DMS153 (cell line): ENCODE measurements at places on chromosomes 5 and 9.
A peak's percentile ranks its signal among the peaks of the same experiment; 100 is the strongest.

GRCh38 chr5:74469234-74469994 lies 171.1 kb downstream of the ENC1 start:
- DNase-seq, result no peak

GRCh38 chr9:125861405-125862058 lies 114.4 kb downstream of the PBX3 start:
- DNase-seq, result no peak

DNA sequence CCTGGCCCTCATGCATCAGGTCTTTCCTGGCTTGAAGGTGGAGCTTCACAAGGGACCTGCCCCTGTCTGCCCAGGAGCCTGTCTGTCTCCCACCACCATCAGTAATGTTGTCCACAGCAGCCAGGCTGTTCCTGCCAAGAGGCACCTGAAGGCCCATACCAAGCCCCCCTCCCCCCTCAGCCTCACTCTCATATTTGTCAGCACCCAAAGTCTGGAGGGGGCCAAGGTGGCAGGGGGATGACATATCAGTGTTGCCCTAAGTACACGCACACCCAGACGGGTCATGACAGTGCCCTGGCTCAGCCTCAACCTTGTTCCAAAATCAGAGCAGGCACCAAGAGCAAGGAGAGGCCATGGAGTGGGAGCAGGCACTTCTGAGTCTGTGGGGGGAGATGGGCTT lies 27.2 kb upstream of the CYLC2 start:
- no peak for DNase-seq

GRCh38 chr5:79756076-79756475 lies 66.4 kb downstream of the CMYA5 start:
- DNase-seq, result no peak

GRCh38 chr9:16211946-16212345 lies 658.5 kb downstream of the BNC2 start:
- no peak for DNase-seq

GRCh38 chr5:44266882-44267576 lies 122.2 kb downstream of the FGF10 start:
- DNase-seq, result no peak

- DNase-seq, result no peak
These were observed 120.7 kb downstream of the PAPPA start for GRCh38 chr9:116274293-116274692.

- no peak for DNase-seq
These were observed 13.5 kb downstream of the C5orf58 start for GRCh38 chr5:170246126-170246870.

- no peak for DNase-seq
These were observed 44.7 kb downstream of the PRRT1B start for GRCh38 chr9:131589993-131590392.

- no peak for DNase-seq
These were observed 128.6 kb downstream of the MYO10 start for GRCh38 chr5:16807547-16807864.

GRCh38 chr5:173878224-173878967 lies 9.8 kb upstream of the CPEB4 start:
- DNase-seq, result peak; percentile 46

- no peak for DNase-seq
These were observed 528.8 kb upstream of the GRAMD2B start for GRCh38 chr5:125894383-125894782.

DNA sequence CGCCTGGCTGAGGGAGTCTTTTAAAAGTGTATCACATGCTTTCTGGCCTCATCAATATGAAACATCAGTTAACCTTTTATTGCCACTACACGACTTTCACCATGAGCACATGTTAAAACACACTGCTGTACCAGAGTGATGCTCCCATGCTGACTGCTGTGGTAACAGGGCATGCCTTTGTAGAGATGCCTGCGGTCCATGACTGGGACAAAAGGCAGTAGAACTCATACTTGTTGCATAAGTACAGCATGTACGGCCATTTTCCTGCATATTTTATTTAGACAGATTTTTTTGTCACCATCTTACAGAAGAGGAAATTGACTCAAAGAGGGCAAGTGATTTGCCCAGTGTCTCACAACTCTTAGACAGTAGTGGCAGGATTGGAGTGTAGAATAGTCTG lies 105.7 kb upstream of the ADAMTSL1 start:
- DNase-seq, result no peak

GRCh38 chr5:172733131-172733973 lies 37.6 kb downstream of the DUSP1 start:
- no peak for DNase-seq

DNA sequence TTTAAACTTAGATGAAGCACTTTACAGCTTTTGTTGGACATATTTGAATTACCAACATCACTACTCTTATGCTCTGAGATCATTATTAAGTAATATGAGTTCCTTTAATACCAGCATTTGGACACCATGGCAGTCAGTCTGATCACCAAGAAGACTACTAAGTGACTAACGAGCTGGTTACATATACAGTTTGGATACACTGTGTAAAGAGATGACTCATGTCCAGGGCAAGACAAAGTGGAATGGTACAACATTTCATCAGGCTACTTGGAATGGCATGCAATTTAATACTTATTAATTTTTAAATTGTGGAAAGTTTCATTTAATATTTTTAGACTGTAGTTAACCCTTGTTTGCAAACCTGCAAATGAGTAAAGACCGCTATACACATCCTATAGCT lies 237.4 kb upstream of the PRDM9 start:
- DNase-seq, result no peak

DNA sequence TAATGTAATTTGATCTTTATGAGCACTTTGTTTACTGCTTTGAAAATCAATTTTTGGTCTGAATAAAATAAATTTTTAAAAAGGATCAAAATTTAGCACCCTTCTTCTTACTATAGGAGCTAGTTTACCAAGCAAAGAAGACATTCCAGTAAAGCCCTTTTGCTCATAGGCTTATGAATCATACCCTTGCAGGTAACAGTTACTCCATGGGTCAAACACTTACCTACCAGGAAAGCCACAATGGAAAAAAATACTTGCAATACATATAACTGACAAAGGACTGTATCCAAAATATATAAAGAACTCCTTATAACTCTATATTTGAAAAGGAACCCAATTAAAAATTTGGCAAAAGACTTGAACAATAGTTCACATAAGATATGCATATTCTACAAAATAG lies 66.6 kb downstream of the SHOC1 start:
- DNase-seq, result no peak

DNA sequence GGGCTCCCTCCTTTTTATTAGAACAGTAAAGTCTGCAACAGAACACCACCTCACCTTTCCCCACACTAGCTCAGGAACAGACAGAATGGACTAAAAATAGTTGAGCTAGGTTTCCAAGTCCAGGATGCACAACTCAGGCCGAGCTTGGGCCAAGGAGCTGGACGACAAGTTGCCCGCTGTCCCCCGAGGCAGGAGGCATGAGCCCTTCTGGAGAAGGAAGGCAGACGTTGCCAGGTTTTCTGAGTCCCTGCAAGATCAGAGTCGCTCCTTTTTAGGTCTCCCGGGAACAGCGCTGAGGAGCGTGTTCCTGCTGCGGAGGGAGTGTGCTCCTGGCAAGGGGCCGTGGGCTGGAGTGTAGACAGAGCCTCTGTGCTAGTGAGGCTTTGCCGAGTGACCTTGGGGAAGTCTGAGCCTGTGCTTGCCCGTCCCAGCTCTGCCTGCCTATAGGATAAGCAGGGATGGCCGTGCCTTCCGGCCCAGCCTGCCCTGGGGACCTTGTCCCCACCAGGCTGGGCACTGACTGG lies 121.6 kb downstream of the WNK2 start:
- no peak for DNase-seq

DNA sequence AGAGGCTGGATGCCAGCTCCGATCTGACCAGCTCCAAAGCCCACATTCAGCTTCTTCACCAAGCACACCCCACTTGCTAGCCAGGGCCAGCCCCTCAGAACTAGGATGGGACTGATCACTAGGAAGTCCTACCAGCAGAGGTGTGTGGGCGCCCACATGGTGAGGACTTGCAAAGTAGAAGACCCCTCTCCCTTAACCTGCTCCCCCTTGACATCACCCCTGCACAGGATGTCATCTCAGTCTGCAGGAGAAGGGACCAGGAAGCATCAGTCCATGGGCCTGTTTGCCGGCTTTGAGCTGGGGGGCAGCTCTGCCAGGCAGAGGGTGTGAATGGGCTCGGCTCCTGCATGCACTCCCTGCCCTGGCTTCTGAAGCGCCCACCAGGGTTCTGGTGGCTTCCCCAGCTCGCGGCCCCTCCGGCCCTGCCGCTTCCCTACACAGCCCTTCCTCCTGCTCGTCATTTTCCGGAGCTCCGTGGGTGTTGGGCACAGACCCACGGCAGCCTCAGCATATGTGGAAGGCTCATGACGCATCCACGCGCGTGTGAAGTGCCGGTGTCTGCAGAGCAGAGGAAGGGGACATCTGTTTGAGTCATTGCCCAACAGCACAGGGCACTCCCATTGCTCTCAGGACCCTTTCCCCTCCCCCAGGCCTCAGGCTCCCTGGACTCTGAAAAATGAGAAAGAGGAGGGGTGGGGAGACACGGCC lies 3.7 kb upstream of the FAM78A start:
- no peak for DNase-seq

- no peak for DNase-seq
These were observed 26.7 kb downstream of the BDP1 start for GRCh38 chr5:71482132-71482531.

- no peak for DNase-seq
These were observed 27.7 kb downstream of the PTCD2 start for GRCh38 chr5:72347801-72348308.

DNA sequence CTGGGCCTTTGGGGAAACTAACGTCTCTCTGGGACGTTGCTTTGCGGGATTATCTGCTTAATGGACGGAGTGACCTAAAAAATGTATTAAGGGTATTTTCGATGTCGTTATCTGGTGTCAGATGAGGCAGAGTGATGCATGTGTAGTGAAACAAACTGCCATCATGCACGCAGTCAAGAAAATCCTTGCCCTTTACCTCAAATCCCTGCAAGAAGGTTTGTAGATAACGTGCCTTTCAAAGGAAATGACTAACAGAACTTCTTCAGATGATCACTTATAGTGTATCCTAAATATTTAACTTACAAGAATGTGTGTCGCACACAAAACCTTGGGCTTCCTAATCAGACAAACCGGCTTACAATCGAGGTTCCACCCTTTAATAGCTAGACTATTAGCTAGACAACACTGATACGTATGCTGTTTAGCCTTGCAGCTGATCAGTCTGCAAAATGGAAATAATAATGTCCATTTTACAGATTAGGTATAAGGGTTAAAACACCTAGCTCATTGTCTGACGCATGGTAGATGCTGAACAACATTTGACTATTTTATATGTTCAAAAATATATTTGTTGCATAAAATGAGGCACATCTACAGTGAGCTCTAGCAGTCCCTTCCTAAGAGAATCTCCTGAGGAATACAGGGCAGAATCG lies 541 bp upstream of the TBCA start:
- no peak for DNase-seq

DNA sequence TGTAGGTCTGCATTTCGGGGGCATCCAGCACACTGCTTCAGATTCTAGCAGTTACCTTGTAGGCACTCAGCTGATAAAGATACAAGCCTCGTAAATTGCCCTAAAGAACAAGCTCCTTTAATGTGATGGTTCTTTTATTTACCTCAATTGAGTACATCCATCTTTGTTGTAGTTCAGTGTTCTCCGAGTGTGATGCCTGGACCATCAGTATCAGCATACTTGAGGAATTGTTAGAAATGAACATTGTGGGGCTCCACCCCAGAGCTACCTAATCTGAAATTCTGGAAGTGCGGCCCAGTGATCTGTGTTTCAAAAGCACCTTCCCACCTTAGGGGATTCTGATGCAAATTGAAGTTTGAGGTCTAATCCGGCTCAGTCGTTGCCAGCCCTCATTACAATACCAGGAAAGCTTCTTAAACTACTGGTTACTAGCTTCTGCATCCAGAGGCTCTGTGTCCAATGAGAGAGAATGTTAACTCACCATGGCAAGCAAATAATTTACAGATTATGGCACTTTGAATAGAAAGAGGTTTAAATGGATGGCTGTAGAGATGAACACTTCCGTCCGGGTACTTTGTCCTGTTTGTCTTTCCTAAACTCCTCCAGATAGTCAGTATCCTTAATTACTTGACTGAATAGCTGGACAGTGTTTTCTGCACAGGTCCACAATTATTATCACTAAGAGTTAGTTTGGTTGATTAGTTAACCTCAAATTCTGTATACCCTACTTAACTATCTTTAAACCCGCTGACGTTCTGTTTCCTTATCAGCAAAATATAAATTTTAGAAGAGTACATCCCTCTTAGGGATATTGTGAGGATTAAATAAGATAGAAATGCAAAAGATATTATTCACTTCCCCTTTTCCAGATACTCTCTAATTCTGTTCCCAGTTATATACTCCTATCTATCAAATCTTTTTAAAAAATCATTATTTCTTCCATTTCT lies 47.9 kb downstream of the RAI14 start:
- DNase-seq, result no peak

DNA sequence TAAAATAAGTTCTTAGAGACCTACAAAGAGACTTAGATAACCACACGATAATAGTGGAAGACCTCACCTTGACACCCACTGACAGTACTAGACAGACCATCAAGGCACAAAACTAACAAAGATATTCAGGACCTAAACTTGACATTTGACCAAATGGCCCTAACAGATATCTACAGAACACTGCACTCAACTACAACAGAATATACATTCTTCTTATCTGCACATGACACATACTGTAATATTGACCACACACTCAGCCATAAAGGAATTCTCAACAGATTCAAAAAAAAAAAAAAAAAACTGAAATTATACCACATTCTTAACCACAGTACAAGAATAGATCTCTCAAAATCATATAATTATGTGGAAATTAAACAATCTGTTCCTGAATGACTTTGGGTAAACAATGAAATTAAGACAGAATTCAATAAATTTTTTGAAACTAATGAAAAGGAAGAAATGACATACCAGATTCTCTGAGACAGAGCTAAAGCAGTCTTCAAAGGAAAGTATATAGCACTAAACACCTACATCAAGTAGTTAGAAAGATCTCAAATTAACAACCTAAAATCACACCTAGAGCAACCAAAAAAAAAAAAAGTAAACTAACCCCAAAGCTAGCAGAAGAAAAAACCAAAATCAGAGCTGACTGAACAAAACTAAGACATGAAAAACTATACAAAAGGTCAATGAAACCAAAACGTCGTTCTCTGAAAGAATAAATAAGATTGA lies 362.3 kb upstream of the POU5F2 start:
- DNase-seq, result no peak

DNA sequence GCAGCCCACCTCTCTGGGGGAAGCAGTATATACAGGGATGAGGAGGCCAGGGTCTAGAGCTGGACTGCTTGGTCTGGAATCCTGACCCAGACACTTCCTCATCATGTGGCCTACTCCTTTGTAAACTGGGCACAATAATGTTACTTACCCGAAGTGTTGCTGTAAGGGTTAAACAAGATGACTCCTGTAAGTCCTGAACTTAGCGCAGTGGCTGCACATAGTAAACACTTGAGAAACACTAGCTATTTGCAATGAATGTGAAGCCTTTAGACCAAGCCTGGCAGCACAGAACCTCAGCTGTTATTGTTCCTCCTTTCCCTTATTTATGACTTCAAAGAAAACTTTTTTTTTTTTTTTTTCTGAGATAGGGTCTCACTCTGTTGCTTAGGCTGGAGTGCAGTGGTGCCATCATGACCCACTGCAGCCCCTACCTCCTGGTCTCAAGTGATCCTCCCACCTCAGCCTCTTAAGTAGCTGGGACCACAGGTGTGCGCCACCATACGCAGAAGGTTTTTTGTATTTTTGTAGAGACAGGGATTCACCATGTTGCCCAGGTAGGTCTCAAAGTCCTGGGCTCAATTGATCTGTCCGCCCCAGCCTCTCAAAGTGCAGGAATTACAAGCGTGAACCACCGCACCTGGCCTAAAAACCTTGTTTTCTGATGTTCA lies 96.2 kb upstream of the IL6ST start:
- DNase-seq, result no peak

GRCh38 chr5:54040804-54041203 lies 269.6 kb downstream of the ARL15 start:
- DNase-seq, result no peak
